ENCODE measurements at places on chromosomes 11 and 22.

DNA sequence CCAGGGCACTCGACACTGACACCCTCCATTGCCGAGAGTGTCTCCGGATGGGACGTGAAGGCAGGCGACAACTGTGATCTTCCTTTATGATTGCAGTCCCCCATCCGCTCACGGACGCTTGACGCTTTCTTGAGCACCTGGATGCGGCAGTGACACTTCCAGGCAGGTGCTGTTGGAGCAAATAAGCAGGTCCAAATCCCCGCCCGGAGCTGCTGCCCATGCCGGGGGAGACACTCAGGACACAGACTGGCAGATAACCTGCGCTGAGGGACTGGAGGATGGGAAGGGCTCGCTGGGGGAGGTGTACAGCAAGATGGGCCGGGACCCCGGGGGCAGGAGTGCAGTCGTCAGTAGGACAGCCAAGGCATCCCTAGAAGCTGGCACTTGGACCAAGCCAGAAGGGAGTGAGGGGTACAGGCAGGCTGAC is 1403.5 kb downstream of the BRD1 start:
- DNase-seq, result no peak

GRCh38 chr22:27437570-27437969 is 364.0 kb downstream of the MN1 start:
- no peak for DNase-seq

DNA sequence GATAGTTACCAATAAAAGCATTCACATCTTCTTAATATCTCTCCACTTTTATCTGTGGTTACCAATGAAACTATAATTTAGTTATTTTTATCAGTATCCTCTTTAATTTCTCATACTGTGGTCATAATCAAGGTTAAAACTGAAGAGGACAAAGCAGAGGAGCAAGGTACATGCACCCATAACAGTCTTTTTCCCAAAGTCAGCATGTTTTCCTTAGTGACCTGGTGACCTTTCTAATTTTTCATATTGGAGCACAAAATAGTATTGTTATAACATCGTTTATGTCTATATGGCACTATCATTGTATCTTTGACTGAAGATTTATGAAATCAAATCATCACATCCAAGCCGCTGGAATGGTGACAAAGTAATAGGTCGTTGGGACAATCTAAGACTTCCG is 51.5 kb upstream of the CHORDC1 start:
- no peak for DNase-seq

GRCh38 chr11:105177658-105178057 is 38.1 kb upstream of the CARD18 start:
- no peak for DNase-seq

DNA sequence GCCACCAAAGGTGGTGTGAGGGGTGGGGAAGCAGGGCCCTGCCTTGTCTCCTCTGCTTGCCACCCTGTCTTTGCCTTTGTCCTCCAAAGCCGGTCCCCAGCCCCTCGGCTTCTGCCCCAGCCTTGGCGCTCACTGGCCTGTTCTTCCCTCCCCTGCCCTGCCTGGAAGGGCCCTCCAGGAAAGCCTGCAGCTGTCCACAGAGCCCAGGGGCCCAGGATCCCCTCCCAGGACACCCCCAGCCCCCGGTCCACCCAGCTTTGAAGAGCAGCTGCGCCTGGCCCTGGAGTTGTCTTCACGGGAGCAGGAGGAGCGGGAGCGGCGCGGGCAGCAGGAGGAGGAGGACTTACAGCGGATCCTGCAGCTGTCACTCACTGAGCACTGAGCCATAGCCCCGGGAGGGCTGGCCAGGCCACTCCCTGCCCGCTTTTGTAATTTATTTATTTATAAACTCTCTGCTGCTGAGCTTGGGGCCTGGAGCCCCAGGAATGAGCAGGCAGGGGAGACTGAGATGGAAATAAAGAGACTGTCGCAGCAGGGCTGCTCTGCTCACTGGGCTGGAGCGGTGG is 1.3 kb upstream of the SSH3 start:
- DNase-seq, result no peak

- no peak for DNase-seq
Measured at GRCh38 chr11:44326615-44327475, 16.9 kb upstream of the ALX4 start.

GRCh38 chr11:19107125-19107524 is 9.8 kb upstream of the ZDHHC13 start:
- DNase-seq, result no peak

GRCh38 chr11:120024046-120024445 is 113.9 kb downstream of the TRIM29 start:
- DNase-seq, result no peak
